ENCODE measurements at places on chromosomes 5 and 9.

DNA sequence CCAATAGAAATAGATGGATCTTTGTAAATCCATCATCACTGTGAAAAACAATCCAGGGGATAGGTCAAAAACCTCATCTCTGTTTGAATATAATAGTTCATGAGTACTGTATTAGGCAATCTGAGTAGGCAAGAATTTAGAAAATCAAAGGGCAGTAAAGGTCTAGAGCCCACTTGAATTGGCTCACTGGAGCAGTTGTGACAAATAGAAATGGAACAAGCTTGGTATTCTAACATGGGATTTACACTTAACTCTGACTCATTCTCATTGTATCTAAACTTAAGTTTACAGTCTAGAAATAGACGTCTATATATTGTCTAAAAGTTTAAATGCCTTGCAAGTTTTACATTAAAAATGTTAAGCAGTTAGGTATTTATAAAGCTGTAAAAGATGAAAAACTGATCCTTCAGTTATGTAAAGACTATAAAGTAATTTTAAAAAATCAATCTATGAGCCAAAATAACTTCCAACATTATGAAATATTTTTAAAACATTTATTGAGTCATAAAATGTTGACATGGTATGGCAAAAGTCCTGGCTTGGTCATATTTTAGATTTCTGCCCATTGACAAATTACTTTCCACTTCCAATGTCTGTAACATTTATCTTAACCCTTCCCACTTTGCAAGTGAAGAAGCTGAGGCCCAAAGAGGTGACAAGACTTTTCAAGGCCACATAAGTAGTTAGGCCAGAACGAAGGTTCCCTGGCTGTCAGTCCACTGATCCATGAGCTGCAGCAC, 203.7 kb upstream of the NREP start:
- no peak for DNase-seq

GRCh38 chr9:121192959-121193640, 8.6 kb downstream of the RAB14 start:
- DNase-seq = no peak

DNA sequence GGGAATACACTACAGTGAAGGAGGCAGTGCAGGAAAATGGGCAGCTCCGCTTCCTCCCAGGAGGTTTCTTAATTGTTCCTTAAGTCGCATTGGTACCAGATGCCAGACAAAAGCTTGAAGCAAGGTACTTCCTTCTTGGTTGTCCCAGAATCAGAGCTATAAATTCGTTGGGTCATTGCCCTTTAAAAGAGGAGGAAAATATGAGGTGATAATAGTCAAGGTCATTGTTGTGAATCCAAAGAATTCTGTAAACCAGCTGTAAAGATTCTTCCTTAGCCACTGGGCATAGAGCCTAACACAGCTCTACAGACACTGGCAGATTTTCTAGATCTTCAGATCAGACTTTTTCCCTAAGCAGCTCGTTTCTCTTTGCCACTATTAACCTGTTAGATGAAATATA, 444.1 kb upstream of the TLE4 start:
- no peak for DNase-seq

- no peak for DNase-seq
Observed at GRCh38 chr9:4923580-4924544, 61.2 kb upstream of the JAK2 start.

GRCh38 chr5:81361600-81361999, 32.3 kb downstream of the ACOT12 start:
- DNase-seq = no peak

GRCh38 chr5:163534492-163535094, 29.2 kb downstream of the MAT2B start:
- DNase-seq = no peak

- no peak for DNase-seq
Observed at GRCh38 chr5:55894135-55894534, 43.0 kb downstream of the IL31RA start.

DNA sequence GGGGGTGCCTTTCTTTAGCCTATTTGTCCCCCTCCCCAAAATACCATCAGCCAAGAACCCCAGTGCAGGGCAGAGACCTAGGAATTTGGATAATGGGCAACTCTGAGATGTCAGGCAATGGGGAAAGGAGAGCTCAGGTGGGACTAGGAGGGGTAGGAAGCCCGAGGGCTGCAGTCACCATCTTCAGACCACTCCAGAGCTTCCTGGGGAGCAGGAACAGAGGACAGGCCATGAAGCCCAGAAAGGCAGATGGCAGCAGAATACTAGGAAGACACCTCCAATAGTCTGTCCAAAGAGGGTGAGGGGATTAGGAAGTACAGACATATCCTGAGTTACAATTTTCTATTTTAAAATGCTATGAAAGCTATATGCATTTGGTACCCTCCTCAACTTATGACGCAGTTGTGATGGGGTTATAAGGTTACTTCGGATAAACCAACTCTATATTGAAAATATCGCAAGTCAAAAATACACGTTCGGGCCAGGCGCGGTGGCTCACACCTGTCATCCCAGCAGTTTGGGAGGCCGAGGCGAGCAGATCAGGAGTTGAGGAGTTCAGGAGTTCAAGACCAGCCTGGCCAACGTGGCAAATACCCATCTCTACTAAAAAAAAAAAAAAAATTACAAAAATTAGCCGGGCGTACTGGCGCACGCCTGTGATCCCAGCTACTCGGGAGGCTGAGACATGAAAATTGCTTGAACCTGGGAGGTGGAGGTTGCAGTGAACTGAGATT, 34.6 kb upstream of the IL17B start:
- no peak for DNase-seq
